Right atrium auricular region (tissue), 2 donors: ENCODE measurements at places on chromosomes 7 and 10. TPM values are rescaled to one million over a fixed set of nuclear protein-coding genes. Genes with fewer than 3 reads are reported as not detected.
A peak's percentile ranks its signal among the peaks of the same experiment; 100 is the strongest.

DNA sequence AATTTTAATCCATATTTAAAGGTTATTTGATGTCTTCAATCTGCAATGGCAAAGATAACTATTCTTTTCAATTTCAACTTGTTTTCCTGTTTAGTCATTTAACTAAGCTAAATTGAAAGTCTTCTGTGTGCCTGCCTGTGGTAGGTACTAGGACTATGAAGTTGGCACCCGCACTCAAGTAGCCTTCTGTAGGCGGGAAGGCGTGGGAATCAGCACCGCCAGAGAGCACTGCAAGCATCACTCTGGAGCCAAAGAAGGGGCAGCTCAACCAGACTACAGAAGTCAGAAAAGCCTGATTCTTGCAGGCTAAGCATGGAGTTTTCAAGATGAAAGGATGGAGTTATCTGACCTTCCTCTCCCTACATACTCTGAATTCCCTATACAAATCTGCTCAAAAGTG is 269.0 kb upstream of the PHF14 start:
- H3K27me3 ChIP-seq: no peaks in the 10 kb centered on the region
- H3K27ac ChIP-seq: no peak overlapping the region
- no peaks in the 10 kb centered on the region for H3K4me1 ChIP-seq
- H3K4me3 ChIP-seq: no peak overlapping the region
- no peaks in the 10 kb centered on the region for H3K36me3 ChIP-seq

DNA sequence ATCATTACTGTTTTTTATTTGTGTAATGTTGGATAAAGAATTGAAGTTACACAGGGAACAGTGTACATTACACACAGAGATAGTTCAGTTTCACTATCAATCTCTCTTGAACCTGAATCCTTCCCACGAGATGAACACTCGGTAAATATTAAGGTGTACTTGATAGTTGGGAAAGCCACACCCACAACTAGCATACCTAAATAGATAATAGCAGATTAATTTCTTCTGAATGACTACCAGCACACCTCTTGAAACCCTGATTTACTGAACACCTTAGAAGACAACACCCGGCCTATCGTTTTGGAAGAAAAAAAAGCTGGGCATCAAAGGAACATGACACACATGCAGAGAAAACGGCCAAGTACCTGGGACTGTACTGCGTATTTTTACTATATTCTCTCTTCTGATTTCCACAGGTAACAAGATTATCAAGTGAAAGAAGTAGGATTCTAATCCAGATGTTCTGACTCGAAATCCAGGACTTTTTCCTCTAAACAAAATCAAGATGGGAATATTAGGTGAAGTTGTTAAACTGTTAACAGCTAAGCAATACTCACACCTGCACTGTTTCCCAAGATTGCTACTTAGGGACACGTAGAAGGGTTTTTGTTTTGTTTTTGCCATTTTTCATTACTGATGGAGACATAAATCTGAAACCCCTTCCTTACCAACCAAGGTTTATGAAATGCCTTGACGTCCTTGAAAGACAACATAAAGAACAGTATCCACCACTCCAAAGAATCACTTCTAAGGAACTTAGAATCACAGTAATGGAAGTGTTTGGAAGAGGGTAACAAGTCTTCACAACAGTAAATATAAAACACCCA is 1.0 kb downstream of the CCDC186 start:
- H3K27me3 ChIP-seq: no peaks in the 10 kb centered on the region
- no peak for DNase-seq
- H3K4me3 ChIP-seq: peak overlapping the region; percentile 95
- no peaks in the 10 kb centered on the region for H3K36me3 ChIP-seq
- H3K27ac ChIP-seq: peak overlapping the region; percentile 98

Gene PRDX3
- total RNA-seq: 250 TPM

DNA sequence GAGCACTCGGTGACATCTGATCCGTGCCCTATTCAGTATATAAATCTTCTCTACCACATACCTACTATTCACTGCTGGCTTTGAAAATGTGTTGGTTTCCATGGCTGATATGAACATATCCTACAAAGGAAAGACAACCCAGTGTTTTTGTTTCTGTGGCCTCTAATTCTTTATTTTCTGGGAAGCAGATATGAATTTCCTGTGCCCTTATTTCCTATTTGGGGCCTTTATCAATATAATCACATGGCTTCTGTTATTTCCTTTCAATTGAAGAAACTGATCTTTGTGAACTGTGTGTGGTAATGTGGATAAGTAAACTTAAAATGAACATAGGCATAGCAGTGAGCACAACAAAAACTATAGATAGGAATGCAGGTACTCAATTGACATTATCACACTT is 10.6 kb downstream of the CCNJ start:
- no peak overlapping the region for H3K27ac ChIP-seq
- H3K4me3 ChIP-seq: no peak overlapping the region
- H3K4me1 ChIP-seq: no peaks in the 10 kb centered on the region
- peaks cover 37% of the 10 kb centered on the region for H3K36me3 ChIP-seq

Gene OR6V1
- not detected for total RNA-seq

Gene H2BK1
- total RNA-seq: not detected

- H3K4me3 ChIP-seq: no peak overlapping the region
- no peaks in the 10 kb centered on the region for H3K4me1 ChIP-seq
- no peaks in the 10 kb centered on the region for H3K36me3 ChIP-seq
- no peak for DNase-seq
These were observed 12.7 kb upstream of the FOXL3 start for GRCh38 chr7:277228-277627.

DNA sequence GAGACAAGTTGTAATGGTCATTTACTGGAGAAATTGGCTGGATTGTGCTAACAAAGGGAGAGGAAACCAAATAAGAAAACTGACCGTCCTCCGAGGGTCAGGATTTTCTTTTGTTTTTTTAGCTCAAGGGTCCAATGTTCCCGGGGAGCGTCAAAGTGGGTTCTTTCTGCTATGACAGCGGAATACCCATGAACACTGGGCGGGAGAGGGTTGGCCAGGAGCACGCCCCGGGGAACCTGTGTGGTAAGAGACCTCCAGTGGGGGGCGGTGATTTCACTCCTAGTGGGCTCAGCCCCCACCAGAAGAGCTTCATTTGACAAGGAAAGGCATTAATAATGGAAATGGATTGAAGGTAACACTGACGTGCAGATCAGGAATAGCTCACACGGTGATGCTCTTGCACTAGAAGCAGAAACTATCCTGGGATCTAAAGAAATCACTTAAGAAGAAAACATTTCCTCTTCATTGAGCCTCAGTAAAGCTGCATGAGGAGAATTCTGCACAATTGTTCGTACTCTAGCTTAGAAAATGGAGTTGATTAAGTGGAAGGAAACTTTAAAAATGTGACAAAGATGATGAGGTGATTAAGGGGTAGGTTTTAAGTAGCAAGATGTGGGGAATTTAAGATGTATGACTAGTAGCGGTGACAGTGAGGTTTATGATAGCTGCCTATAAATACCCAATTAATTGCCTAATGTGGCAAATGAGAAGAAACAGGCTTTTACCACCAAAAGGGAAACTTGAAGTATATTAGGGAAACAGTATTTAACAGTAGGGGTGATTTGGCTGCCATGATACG is 627.2 kb downstream of the SUGCT start:
- DNase-seq: no peak
- H3K36me3 ChIP-seq: no peaks in the 10 kb centered on the region
- H3K4me3 ChIP-seq: no peak overlapping the region
- no peaks in the 10 kb centered on the region for H3K4me1 ChIP-seq
- H3K27ac ChIP-seq: no peak overlapping the region

Gene HIBADH
- 42.0 TPM for total RNA-seq

- no peak overlapping the region for H3K4me3 ChIP-seq
- H3K4me1 ChIP-seq: no peaks in the 10 kb centered on the region
- H3K27ac ChIP-seq: no peak overlapping the region
These were observed 738.1 kb downstream of the KCNMA1 start for GRCh38 chr10:76899490-76899889.
